Psoas muscle (tissue), 8 donors: ENCODE measurements at places on chromosomes 5 and 9. TPM values are rescaled to one million over a fixed set of nuclear protein-coding genes. Genes with fewer than 3 reads are reported as not detected.

GRCh38 chr9:123348317-123348992, 7.5 kb upstream of the CRB2 start:
- H3K27ac ChIP-seq: no peak overlapping the region
- no peaks in the 10 kb centered on the region for H3K27me3 ChIP-seq
- H3K4me3 ChIP-seq: no peak overlapping the region
- DNase-seq: no peak

DNA sequence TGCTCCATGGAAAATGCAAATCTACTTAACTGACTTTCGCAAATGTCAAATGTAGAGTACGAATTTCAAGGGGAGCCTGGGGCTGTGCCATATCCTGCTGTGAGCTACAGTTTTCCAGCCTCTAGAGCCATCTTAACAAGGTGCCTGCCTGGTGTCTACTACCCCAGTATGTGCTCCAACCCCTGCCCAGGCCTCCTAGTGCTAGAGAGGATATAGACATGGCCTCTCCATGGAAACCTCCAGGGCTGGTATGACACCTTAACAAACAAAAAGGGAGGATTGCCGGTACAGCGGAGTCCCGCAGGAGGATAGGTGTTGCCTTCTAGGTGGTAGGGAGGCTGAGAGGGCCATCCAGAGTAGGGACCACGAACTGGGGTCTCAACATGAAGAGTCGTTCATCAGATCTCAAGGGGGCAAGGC, 13.6 kb upstream of the IL3 start:
- no peak overlapping the region for H3K4me3 ChIP-seq
- H3K4me1 ChIP-seq: no peaks in the 10 kb centered on the region
- no peaks in the 10 kb centered on the region for H3K36me3 ChIP-seq
- DNase-seq: no peak
- no peaks in the 10 kb centered on the region for H3K27me3 ChIP-seq
- H3K27ac ChIP-seq: no peak overlapping the region

DNA sequence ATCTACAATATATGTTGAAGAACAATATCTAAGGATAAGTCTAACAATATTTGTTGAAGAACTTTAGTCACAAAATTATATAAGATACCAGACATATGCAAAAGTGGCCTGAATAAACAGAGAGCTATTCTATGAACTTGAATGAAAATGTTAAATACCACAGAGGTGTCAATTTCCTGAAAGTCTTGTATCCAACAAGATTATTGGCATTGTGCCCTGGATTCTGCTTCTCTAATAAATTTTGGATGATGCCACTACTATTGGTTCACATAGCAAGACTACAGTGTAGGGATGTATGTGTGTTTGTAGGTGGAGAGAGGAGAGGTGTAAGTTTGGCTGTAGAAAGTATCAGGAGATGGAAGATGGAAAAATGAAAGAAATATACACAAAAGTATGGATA, 731.8 kb upstream of the RGMB start:
- no peak overlapping the region for H3K4me3 ChIP-seq
- no peak for DNase-seq
- H3K27me3 ChIP-seq: no peaks in the 10 kb centered on the region

- no peak overlapping the region for H3K4me3 ChIP-seq
- no peak for DNase-seq
- H3K27me3 ChIP-seq: no peaks in the 10 kb centered on the region
- H3K4me1 ChIP-seq: peaks cover 5% of the 10 kb centered on the region
- no peaks in the 10 kb centered on the region for H3K36me3 ChIP-seq
These were observed 342.3 kb downstream of the ZSWIM6 start for GRCh38 chr5:61674378-61674777.

DNA sequence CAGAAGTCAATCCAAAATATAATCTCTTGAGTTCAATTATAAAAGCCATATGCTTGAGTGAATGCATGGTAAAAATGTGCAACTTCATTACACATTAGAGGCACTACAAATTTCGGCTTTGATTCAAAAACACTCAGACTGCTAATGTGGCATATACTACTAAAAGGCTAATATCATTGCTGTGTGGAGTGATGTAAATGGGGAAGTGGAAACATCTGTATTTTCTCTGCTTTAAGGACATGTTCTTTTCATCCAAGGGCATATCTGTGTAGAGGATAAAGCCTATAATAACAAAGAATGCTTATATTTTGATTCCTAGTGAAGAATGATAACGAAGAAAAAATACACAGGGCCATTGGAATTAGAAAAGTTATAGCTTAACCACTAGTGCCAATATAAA, 643.9 kb upstream of the ZNF608 start:
- no peak overlapping the region for H3K4me3 ChIP-seq
- H3K4me1 ChIP-seq: no peaks in the 10 kb centered on the region
- no peaks in the 10 kb centered on the region for H3K27me3 ChIP-seq

NIPAL4 gene
- total RNA-seq: 0.34 TPM

CDKN2B-AS1 gene
- total RNA-seq: not detected

CTXN3 gene
- total RNA-seq: 0.69 TPM
